ENCODE measurements at places on chromosomes 16 and 17.

DNA sequence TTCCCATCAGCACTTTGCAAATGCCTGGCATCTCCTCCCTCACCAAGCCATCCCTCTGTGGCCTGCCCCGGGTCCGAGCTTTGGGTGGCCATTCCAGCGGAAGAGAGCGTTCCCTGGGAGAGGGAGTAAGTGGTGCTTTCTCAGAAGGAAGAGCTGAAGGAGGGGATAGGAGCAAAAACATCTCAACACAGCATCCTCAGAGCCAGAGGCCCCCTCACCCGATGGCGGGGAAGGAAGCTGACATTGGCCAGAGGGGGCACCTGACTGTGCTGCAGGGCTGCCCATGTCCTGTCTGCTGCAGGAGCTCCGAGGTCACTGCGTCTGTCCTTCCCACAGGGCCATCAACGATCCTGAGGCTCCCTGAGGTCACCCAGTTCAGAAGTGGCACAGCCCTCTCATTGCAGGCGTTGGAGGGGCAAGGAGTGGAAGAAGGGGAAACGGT is 427 bp upstream of the TLCD3B start:
- DNase-seq, result no peak

- no peak for DNase-seq
These were observed 1.4 kb downstream of the YPEL2 start for GRCh38 chr17:59332749-59333377.

DNA sequence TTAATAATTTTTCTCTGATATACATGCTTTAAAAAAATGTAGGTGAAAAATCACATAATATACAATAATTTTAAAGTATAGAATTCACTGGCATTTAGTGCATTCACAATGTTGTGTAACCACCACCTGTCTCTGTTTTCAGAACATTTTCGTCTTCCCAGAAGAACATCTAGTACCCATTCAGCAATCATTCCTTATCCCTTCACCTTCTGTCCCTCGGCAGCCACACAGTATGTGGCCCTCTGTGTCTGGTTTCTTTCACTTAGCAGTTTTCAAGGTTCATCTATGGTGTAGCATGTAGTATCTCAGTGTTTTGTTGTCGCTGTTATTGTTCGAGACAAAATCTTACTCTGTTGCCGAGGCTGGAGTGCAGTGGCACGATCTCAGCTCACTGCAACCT is 33.6 kb downstream of the PRPSAP2 start:
- no peak for DNase-seq

- DNase-seq, result no peak
These were observed 177.0 kb downstream of the RGS9 start for GRCh38 chr17:65314212-65314611.

GRCh38 chr17:951325-952132 is 28.0 kb downstream of the NXN start:
- no peak for DNase-seq

DNA sequence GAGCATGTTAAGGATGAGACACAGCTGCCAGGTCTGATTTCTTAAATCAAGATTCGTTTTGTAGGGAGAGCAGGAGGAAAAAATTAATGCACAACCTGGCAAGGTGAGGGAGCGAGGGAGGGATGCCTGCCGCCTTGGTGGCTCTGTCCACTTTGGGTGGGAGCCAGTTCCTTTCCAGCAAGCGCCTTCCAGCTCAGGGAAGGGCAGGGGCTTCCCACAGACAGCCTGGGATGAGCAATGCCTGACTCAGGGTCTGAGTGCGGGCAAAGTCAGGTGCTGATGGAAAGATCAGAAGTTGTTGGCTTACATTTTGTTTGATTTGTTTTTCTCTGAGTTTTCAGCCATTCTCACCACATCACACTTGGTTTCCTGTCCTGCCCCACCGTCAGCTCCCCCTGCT is 220.7 kb downstream of the ENGASE start:
- no peak for DNase-seq

- DNase-seq, result no peak
These were observed at the start of gene TMEM88 for GRCh38 chr17:7854851-7855659. Gene TMEM88, plus strand, starts transcription at chr17:7855066. Its CDS starts 9 bp downstream, at chr17:7855075.

GRCh38 chr17:81458628-81459027 is 54.0 kb downstream of the ACTG1 start:
- no peak for DNase-seq

GRCh38 chr17:77111934-77112296 is 28.9 kb upstream of the SEC14L1 start:
- no peak for DNase-seq

DNA sequence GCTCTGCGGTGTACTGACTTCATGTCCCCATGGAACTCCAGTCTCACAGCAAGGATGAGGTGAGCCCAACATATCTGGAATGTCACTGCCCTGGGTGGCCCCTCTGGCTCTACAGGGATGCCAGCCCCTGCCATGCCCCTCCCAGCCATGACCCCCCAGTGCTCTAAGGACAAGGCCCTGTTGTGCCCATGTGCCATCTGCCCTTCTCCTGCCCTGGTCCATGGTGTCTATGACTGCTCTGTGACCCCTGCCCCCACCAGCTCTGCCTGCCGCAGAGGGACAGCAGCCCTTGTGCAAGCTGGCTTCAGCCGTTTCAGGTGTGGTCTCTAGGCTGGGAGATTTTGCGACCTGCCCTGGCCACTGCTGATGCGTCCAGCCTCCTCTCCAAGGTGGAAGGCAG is 40.3 kb downstream of the TK2 start:
- no peak for DNase-seq

DNA sequence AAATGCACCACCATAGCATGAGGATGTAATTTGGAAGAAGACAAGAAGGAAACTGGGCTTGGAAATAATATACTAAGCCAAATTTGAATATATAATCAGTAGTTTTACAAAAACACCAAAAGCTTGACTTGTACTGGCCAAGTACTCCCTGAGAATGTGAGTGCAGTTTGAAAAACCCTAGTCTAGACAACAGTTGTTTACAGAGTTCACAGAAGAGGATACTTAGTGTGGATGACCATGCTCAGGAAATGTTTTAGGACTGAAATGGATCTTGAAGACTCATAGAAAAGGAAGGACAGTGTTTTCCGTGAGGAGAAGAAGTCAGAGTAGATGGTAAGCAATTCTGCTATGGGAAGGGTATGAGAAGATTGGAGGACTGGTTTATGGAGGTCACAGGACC is 1.9 kb upstream of the CDYL2 start:
- DNase-seq, result no peak

GRCh38 chr16:53827741-53828140 is 123.8 kb downstream of the FTO start:
- DNase-seq, result no peak

- no peak for DNase-seq
These were observed 76.2 kb upstream of the KSR1 start for GRCh38 chr17:27379888-27380533.

Data from stimulated activated CD8-positive, alpha-beta memory T cell treated with anti-CD3 and anti-CD28 coated beads, Interleukin-15, amount 100 ng/mL, for 1 hour (primary cell).